ENCODE measurements at places on chromosomes 11 and 22.

DNA sequence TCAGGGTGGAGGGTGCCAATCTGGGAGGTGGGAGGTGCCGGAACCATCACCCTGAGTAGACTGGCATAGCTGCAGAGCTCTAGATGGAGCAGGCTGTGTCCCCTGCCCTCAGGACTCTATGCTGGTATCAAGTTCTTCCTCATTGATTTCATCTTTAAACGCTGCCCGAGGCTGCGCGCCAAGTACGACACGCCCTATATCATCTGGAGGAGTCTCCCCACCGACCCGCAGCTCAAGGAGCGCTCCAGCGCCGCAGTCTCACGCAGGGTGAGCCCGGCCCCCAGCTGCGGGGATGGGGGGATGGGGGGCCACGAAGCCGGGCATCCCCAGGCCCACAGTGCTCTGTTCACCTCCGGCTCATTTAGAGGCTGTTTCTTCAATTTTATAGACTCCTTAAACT lies 52.5 kb downstream of the GRAMD4 start:
- DNase-seq: no peak

GRCh38 chr22:42769574-42770447 lies 49.1 kb upstream of the A4GALT start:
- no peak for DNase-seq

DNA sequence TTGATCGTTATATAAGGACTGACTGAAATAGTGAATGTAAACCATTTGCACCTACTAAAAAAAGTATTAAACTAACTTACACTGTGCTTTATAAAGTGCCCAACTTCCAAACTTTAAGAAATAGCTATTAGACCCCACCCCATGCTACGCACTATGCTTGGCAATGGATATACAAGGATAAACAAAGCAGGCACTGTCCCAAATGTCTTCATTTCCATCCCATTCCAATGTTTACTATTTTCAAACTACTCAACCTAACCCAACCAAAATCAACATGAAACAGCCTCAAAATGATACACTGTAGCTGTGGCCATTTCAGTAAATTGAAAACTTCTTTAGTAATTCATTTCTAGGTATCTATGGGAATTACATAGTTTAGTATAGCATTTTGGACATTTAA lies 12.5 kb downstream of the PHF21A start:
- DNase-seq: no peak

DNA sequence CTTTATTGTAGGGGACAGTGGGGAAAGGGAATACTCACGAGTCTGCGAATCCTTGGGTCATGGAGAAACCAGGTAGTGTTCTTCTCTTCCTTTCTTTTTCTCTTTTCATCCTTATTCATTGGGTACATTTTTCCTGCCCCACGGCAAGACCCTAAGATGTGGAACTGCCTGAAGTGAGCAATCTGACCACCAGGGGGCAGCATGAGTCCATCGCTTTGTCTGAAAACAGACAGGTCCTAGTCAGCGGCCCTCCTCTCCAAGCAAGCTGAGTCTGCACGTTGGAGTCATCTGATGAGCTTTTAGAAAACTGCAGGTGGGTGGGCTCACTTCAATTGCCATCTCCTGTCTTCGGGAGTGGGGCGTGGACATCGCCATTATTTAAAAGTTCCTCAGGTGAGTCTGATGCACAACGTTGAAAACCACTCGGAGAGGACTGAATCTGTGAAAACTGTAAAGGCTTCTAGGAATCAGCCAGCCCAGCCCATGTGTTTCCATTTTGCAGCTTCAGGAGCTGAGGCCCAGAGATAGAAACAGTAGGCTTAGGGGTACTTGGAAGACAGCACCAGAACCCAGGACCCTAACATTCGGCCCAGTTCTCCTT lies 34.0 kb upstream of the FBXO3 start:
- peak; percentile 82 for DNase-seq

GRCh38 chr11:11816511-11817314 lies 25.1 kb upstream of the USP47 start:
- DNase-seq: no peak

GRCh38 chr22:49693848-49694247 lies 133.8 kb downstream of the BRD1 start:
- no peak for DNase-seq

DNA sequence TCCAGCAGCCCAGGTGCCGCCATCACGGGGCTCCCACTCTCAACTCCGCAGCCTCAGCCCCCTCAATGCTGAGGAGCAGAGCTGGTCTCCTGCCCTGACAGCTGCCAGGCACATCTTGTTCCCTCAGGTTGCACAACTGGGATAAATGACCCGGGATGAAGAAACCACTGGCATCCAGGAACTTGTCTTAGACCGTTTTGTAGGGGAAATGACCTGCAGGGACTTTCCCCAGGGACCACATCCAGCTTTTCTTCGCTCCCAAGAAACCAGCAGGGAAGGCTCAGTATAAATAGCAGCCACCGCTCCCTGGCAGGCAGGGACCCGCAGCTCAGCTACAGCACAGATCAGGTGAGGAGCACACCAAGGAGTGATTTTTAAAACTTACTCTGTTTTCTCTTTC lies at the start of gene SAA1:
Gene SAA1 (plus strand): TSS at position 316 of the 400 bp plus-strand sequence. CDS start 624 bp downstream, outside the sequence.
- no peak for DNase-seq

GRCh38 chr11:12005061-12005460 lies 3.4 kb downstream of the DKK3 start:
- no peak for DNase-seq

- DNase-seq: no peak
These were observed 328.2 kb downstream of the FAM181B start for GRCh38 chr11:82405421-82405820.

DNA sequence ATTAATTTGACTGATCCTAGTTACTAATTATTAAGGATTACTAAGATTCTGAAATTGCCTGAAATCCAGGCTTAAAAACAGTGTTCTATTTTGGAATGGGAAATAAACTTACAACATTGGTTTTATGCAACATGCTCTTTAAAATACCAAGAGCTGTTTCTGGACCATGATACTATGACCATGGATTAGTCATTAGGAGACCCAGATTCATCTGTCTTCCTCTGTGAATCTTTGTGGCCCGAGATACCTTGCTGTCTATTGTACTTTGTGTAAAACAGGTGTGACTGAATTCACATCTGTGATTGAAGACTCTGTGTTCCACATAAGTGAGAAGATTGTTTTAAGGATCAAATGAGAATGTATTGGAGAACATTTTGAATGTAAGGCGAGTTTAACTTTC lies 98.8 kb downstream of the HSD17B12 start:
- no peak for DNase-seq

GRCh38 chr11:92225568-92226330 lies 1.1 kb downstream of the FAT3 start:
- DNase-seq: no peak

DNA sequence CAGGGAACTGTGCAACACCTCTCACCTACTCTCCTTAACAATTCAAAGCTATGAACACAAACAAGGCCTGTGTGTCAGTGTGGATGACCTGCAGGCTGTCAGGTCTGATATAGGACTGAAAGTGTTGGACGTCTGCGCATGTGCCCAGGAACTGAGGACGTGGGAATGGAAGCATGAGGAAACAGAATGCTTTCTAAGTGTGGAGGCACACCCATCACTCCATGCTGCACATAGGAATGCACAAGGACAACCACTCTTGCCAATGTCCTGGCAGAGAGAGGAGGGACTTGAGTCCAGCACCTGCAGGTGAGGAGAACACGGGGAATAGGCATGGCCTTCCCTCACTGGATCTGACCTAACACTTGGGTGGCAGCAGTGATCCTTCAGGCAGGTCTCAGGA lies 874.3 kb downstream of the OPCML start:
- DNase-seq: no peak

DNA sequence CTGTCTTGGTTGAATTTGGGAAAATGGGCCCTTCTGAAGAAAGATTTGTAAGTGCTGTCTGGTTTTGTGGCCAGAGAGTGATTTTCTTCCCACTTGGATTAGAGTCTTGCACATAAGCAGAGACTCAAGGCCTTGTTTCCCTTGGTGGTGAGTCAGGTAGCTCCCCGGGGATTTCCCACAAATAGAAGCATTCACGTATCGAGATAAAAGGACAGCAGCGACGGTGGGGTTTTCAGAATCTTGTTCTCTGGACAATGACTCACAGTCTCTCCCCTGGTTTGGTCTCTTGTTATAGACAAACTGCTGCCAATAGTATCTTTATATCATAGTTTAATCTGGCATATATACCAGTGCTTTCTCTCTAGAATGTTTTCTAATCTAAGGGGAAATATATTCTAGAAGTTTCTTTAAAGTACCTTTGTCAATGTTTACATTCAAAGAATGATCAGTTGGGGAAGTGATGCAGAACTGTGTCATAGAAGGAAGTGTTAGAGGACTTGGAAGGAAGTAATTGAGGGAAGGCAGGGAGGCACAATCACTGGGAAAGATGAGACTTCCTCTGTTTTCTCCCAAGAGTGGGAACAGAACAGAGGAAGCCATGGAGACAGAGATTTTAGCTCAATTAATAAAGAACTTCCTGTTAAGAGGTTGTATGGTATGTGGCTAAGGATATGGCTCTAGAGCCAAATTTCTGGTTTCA lies 18.1 kb downstream of the POLA2 start:
- DNase-seq: peak; percentile 62

- DNase-seq: no peak
These were observed 15.2 kb upstream of the BBOX1 start for GRCh38 chr11:27025312-27025955.

DNA sequence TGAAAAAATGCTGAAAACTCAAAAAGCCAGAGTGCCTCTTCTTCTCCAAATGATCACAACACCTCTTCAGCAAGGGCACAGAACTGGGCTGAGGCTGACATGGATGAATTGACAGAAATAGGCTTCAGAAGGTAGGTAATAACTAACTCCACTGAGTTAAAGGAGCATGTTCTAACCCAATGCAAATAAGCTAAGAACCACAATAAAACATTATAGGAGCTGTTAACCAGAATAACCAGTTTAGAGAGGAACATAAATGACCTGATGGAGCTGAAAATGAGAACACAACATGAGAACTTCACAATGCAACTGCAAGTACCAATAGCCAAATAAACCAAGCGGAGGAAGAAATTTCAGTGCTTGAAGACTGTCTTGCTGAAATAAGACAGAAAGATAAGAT lies 9.2 kb downstream of the OR56B4 start:
- no peak for DNase-seq

GRCh38 chr22:26846645-26847044 lies 189.3 kb downstream of the MIAT start:
- no peak for DNase-seq

DNA sequence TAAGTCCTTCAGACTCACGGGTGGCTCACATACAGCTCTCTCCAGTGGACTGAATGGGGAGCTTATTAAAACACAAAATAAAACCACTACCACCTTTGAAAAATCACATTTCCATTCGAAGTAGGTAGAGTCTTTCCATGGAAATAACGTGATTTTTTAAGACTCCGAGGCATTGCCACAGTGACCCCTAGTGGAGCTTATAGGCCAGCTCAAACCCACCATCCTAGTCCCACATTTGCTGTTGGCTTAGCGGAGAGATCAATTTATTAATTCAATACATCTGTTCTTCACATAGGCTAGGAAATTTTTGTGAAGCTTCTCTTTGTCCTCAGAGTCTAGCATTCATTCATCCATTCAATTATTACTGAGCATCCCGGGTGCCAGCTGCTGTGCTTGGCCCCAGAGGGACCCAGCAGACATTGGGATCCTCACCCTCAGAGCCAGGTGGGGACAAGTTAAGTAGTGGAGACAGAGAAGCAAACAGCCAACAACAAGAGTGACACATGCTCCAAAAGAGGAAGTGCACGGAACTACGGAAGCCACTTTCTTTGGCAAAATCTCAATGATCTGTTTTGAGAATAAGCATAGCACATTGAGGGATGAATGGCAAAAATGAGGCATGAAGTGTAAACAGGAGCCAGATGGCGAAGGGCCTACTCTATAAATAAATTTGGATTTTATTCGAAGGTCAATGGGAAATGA lies 10.2 kb upstream of the P4HA3 start:
- peak; percentile 14 for DNase-seq

DNA sequence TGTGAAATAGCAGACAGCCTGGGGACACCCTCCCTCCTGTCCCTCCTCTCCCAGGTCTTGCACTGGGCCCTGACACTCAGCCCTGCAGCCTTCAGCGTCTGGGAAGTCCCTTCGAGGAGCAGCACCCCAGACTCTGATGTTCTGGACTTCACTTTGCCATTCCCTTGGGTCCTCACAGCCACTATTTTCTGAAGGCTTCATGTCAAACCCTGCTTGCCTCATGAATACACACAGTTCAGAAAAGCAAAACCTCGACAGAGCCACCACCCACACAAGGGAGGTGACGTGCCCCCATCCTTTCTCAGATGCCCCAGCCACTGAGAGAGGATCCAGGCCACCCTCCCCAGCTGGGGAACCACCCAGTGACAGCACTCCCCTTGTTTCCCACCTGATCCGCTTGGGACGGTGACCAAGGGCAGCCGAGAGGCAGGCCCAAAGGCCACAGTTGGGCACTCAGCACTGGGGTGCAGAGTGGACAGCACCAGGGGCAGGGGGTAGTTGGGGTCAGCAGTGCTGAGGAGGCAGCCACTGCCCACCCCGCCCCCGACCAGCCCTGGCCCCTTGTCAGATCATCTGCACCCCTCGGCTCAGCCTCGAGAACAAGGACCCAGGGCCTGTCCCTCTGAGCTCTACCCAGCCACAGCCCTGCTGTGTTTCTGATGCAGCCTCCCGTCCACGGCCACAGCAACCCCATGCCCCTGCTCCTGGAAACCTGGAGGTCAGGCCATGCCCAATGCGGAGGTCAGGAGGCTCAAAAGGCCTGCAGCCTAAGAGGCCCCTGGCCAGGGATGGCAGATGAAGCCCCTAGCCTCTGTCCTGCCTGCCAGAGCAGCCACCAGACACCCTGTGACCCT lies 3.1 kb upstream of the TNNT3 start:
- DNase-seq: no peak

- DNase-seq: no peak
These were observed 1.7 kb downstream of the USP35 start for GRCh38 chr11:78190374-78190773.

DNA sequence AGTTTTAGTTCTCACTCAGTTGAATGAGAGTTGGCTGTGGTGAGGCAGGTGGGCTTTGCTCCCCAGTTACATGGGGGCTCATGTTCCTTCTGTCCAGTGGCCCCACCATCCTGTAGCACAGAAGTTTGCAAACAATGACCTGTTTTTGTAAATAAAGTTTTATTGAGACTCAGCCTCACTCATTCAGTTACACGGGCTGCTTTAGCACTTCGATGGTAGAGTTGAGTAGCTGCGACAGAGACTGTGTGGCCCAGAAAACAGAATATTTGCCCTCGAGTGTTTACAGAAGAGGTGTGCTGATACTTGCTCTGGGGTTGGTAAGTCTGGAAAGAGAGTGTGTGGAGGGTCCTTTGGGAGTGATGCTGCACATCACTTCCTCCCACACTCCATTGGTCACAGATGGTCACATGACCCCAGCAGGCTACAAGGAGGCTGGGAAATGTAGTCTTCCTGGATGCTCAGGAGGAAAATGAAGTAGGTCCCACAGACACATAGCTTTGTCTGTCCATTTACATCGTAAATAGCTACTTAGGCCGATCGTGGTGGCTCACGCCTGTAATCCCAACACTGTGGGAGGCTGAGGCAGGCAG lies 34.6 kb downstream of the IFT27 start:
- DNase-seq: no peak

GRCh38 chr11:77131560-77131959 lies 3.5 kb downstream of the MYO7A start:
- no peak for DNase-seq
